ENCODE measurements at places on chromosomes 6 and 20. TPM values are rescaled to one million over a fixed set of nuclear protein-coding genes. Genes with fewer than 3 reads are reported as not detected.

DNA sequence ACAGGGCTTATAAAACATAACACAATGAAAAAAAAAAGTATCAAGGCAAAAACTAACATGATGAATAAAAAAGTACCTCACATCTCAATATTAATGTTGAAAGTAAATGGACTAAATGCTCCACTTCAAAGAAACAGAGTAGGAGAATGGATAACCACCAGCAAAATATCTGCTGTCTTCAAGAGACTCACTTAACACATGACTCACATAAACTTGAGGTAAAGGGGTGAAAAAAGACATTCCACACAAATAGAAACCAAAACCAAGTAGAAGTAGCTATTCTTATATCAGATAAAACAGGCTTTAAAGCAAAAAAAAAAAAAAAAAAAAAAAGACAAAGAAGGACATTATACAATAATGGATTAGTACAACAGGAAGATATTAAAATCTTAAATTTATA is 86.9 kb downstream of the TBC1D32 start:
- no peak for DNase-seq

DNA sequence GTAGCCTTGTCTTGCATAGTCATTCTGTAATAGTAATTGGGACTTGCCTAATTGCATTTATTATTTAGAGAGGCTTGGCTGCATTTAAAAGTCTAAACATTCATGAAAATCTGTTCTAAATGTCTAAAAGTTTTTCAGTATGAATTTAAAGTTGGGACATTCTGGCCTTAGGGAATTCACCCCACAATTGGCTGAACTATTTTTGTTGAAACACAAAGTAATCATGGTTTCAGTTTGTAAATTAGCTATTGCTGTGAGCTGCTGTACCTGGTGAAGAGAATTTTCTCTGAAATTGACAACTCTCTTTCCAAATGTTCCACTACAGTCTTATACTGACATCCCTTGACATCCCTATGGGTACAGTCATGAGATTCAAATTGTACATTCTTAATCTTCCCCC is 253.0 kb downstream of the FARS2 start:
- no peak for DNase-seq

Gene PSORS1C1
- 1.5 TPM for total RNA-seq

GRCh38 chr20:8244637-8245036 is 112.6 kb downstream of the PLCB1 start:
- DNase-seq: no peak

GRCh38 chr6:12459945-12460661 is 169.9 kb downstream of the EDN1 start:
- DNase-seq: no peak

GRCh38 chr6:26234421-26235301 is 130.3 kb upstream of the BTN3A2 start:
- peak; percentile 77 for DNase-seq

- DNase-seq: no peak
Measured at GRCh38 chr6:7276199-7276524, 36.8 kb downstream of the SSR1 start.

Measured in Daoy (cell line).